NCI-H69 (cell line): ENCODE measurements at places on chromosomes 3 and 15.

DNA sequence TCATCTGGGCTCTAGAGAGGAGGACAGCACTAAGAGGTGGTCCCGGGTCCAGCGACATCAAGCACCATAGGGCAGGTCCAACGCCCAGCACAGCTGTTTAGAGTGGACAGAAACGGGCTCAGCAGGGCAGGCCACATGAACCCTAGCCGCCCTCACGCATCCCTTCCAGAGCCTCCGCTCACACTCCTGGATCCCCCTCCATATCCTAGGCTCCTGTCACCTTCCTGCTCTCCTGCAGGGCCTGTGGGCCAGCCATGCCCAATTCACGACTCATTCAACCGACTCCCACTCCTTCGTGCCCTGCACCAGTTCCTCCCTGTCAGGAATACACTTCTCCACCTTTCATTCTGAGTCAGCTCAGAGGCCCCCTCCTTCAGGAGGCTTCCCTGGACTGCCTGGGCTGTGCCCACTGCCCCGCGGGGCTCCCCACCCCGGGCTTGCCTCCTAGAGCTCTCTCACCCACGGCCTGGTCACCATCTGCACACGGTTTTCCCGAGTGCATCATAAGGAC lies 90.2 kb downstream of the LINGO1 start:
- DNase-seq, result no peak

- peak; percentile 65 for DNase-seq
Measured at GRCh38 chr15:27260523-27260922, 289.5 kb downstream of the GABRG3 start.

DNA sequence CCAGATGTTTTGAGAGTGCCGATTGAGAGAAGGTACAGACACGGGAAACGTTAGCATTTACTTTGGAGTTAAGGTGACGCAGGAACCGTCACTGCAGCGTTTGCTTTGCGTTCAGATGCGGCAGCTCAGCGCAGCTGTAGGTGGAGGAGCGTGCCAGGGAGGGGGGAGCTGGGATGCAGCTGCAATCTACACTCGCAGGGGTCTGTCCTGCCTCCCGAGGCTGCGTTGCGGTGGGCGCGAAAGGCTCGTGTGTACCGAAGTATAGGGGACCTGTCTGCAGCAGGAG lies 425 bp upstream of the FYTTD1 start:
- peak; percentile 87 for DNase-seq

DNA sequence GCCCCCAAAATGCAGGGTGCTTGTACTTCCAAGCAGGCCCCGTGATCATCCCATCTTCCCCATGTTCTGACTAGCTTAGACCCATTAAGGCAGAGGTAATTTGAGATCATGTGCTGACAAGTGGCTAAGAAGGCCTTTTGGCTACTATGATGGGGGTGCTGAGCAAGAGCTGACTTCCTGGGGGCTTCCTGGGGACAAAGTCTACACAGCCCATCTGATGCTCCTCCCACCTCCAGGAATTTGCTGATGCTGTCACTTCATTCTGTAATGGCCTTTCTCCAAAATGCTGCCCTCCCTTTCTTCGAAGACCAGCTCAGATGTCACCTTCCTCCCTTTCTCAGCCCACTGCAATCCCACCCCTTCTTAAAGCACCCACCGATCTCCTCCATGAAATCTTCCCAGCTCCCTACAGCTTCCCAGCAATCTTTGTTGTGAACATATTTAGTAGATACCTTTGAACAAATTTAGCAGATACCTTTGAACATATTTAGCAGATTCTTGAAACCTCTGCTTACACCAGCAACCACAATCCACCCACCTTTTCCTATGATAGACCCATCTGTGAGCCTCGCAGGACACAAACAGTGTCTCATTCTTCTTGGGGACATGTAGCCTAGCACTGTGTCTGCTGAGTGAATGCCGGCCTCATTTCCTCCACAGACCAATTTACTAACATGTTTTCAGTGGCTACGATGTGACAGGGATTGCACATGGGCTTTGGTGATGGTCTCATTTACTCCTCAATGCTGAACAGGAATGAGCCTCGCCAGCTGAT lies 223.3 kb downstream of the EPHB1 start:
- DNase-seq, result no peak

DNA sequence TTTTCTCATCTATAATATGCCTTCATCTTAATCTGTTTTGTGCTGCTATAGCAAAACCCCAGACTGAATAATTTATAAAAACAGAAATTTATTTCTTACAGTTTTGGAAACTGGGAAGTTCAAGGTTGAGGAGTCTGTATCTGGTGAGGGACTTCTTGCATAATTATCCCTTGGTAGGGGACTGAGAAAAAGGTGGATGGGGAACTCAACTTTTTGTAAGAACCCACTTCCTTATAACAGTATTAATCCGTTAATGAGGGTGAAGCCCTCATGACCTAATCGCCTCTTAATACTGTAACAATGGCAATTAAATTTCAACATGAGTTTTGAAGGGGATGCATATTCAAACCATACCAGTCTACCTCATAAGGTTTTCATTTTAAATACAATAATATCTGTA lies 17.4 kb upstream of the MYH15 start:
- DNase-seq, result no peak

DNA sequence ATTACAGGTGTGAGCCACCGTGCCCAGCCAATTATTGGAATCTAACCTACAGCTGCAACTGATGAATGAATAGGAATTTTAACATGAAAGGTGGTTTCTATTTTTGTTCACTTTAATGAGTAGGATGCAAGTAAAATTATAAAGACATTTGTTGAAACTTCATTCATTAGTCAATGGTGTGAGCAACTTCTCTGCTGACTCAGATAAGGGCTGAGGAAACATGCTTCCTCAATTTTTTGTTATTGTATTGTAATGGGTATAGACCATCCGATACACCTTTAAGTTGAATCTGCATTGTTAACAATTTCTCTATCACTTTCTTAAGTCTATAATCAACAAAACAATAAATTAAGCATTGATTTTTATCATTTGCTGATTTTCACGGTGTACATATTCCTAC lies 127.8 kb downstream of the STAG1 start:
- DNase-seq, result no peak

DNA sequence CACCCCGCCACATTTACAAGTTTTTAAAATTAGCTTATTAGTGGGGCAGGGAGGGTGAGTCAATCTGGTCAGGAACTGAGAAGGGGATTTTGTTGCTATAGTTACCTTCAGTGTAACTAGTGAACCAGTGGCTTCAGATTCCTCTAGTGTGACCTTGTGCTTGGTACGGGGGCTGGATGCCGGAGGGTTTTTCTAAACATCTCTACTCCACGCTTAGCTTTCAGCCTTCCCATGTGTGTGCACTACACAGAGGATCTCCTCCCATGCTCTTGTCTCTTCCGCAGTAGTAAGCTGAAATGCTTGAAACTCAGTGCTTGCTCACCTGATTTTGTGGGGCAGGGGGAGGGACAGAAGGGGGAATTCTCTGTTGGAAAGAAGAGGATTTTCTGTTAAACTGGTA lies 67.9 kb upstream of the AKAP13 start:
- DNase-seq, result no peak

DNA sequence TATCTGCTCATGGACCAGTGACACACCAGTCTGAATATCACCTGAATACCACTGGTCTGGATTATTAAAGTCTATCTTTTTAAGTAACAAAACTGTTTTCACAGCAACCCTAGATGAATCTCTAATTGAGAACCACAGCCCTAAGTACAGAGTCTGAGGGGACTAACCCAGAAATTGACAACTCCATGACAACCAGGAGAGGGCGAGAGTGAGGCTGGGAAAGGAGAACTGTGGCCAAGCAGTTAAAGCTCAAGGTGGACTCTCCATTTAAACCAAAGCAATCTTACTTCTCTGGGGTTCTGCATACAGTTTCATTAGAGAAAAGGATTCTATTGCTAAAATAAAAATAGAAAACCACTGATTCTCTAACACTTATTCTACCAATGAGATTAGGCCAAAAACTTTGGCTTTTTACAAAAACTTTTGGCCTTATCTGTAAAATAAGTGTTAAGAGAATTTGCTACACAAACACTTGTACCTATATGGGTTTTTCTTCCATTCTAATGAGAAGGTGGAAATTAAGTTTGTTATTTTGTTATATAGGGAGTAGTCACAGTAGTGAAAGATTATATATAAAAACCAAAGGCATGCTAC lies 11.4 kb downstream of the NEK10 start:
- DNase-seq, result peak; percentile 78

- no peak for DNase-seq
Measured at GRCh38 chr15:42140383-42141070, 15.9 kb downstream of the PLA2G4F start.

- no peak for DNase-seq
Measured at GRCh38 chr3:143914257-143914656, 57.4 kb upstream of the DIPK2A start.

GRCh38 chr3:50370594-50370993 lies 11.3 kb upstream of the TMEM115 start:
- peak; percentile 72 for DNase-seq

- DNase-seq, result no peak
Measured at GRCh38 chr15:83192742-83193141, 14.9 kb downstream of the HDGFL3 start.

GRCh38 chr3:55297706-55298105 lies 189.4 kb downstream of the WNT5A start:
- peak; percentile 6 for DNase-seq

DNA sequence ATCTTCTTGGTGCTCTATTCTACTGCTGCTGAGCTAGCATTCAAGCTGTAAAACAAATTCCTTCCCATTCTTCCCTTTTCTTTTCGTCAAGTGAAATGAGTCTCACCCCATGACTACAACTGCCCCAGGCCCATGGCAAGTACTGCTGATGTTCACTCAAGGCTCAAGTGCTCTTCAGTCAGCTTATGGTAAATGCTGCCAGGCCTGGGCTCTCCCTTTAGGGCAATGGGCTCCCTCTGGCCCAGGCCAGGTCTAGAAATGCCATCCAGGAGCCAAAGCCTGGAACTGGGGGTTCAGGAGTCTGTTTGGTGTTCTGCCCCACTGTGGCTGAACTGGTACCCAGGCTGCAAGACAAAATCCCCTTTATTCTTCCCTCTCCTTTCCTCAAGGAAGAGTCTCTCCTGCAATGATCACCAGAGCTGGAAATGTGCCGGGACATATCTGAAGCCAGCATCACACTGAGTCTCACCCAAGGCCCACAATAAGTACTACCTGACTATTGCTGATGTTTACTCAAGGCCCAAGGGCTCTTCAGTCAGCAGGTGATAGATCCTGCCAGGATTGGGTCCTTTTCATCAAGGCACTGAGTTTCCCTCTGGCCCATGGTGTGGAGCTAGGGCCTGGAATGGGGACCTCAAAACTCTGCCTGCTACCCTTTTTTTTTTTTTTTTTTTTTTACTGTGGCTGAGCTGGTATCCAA lies 205.0 kb upstream of the STAC start:
- DNase-seq, result no peak

GRCh38 chr3:113174304-113174703 lies 37.1 kb upstream of the BOC start:
- no peak for DNase-seq

GRCh38 chr3:98843266-98843959 lies 58.1 kb downstream of the DCBLD2 start:
- DNase-seq, result no peak

DNA sequence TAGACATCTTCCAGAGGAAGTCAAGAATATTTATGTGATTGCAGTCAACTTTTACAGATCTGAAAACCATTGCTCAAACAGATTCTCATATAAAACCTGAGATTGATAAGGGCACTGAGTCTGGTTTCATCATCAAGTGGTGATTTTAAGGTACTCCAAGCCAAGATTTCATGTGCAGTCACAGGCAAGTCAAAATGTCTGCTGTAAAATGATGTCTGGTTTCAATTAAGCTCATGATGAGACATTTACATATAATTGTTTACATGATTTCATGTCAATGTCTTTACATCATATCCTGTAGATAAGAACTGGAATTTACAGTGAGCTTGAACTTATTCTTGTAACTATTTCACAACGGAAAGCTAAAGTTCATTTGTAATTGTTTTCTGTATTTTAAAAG lies 1215.5 kb downstream of the ROBO2 start:
- DNase-seq, result peak; percentile 2

DNA sequence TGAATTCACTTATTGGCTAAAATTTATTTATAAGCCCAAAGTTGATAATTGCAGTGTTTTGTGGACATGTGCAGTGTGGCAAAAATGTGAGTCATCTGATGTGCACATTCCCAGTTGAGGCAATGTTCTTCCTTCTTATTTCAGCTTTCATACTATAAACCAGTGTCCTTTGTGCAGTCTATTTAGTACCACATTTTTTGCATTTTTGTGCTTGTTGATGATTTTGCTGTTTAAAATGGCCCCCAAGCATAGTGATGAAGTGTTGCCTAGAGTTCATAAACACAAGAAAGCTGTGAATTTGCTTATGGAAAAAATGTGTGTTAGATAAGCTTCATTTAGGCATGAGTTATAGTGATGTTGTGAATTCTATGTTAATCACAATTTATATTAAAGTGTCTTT lies 19.4 kb upstream of the IL20RB start:
- DNase-seq, result no peak

DNA sequence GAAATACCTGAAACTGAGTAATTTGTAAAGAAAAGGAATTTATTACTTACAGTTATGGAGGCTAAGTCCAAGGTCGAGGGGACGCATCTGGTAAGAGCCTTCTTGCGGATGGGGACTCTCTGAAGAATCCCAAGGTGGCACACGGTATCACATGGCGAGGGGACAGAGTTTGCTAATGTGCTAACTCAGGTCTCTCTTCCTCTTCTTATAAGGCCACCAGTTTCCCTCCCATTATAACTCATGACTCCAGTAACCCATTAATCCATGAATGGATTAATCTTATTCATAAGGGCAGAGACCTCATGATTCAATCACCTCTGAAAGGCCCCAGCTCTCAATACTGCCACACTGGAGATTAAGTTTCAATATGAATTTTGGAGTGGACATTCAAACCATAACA lies 15.7 kb downstream of the ZBED2 start:
- no peak for DNase-seq

DNA sequence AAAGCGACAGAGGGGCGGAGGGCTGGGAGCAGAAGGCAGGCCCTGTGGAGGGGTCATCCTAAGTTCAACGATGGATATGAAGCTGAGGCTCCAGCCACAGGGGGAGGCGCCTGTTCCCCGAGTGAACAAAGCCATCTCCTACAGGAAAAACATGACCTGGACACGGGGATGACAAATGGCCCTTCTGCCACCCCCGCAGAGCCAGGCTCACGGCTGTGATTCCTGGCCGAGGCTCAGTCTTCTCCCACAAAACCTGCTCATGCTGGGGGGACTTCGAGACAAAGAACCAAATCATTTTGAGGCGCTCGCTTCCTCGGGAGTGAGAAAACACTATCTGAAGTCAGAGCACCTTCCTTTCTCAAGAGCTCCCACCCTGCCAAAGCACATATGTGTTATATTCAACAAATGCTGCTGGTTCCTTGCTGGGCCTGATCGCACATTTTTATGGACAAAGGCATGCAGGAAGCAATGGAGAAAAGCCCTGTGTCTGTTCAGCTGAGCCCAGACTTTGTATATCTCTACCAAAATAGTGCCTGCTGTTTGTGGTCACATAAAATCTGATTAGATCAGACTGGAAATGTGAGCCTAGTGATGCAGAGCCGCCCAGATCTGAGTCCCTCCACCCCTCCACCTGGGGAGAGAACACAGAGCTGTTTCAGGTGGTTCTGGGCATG lies 5.6 kb downstream of the RBP1 start:
- DNase-seq, result peak; percentile 95

- DNase-seq, result no peak
Measured at GRCh38 chr3:164467007-164467406, 611.3 kb downstream of the SI start.

GRCh38 chr15:65334586-65335231 lies 30.2 kb downstream of the RNU5B-1 start:
- peak; percentile 68 for DNase-seq
